ENCODE measurements at places on chromosomes 13 and 19. TPM values are rescaled to one million over a fixed set of nuclear protein-coding genes. Genes with fewer than 3 reads are reported as not detected.

GRCh38 chr19:15195371-15196334 lies 5.1 kb downstream of the NOTCH3 start:
- DNase-seq: peak; percentile 67

DNA sequence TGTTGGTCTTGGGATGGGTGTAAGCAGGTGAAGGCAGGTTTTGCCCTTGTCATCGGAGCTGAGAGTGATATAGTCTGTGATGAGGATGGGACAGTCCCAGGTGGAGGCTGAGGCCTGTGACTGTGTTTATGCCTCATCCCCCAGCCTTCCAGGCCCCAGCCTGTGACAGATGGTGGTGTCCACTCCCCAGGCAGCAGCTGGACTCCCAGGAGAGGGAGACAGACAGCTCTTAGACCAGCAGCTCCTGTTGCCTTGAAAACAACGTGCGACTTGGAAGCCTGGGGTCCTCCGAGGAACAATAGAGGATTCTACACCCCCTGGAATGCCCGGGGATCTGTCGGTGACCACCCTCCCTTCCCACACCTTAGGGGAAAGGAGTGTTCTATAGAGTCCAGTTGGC lies 63.8 kb downstream of the CHST8 start:
- DNase-seq: no peak

- no peak for DNase-seq
These were observed 70.6 kb downstream of the FGF9 start for GRCh38 chr13:21741396-21741979.

DNA sequence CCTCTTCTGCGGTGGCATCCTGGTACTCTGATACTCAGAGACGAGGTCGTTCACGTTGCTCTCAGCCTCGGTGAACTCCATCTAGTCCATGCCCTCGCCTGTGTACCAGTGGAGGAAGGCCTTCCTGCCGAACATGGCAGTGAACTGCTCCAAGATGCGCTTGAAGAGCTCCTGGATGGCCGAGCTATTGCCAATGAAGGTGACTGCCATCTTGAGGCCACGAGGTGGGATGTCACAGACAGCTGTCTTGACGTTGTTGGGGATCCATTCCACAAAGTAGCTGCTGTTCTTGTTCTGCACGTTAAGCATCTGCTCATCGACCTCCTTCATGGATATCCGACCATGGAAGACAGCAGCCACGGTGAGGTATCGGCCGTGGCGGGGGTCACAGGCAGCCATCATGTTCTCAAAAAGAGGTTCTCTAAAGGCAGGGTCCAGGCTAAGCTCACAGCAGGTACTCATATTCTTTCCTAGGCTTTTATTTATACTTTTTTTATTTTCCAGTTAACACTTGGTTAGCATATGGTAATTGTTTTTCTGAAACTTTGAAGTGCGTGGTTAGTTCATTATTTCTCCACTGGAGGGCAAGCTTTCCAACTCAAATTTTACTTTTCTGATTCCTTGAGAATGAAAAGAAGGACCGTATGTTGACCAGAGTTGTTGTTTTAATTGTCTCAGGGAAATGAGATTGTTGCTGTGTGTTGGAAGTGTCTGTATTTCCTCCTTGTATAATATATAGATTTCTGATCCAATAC lies 72.4 kb upstream of the RGCC start:
- DNase-seq: no peak

DNA sequence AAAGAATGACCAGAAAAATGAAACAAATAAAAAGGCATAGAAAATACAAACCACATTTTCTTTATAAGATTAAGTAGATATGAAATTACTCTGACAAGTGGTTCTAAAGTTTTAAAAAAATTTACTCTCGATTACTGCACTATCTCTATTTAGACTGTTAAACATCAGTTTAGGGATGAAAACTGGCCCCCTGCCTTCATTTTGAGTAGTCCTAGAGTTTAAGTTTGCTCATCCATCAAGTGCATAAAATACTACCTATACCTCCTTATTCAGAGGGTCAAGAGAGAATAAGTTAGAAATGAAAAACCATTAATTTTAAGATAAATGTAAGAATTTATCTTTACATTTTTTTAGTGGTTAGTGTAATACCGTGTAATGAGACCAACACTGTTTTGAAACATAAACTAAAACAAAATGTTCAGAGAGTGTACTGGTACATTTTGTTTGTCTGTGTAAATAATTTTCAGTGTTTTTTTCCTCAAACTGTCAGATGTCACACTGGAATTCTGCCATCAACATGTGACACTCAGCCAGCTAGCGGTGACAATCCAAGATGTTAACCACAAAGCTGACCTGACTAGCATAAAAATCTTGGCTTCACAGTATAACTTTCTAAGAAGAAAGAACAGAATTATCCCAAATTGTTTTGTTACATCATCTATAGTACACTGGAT lies 184.8 kb upstream of the PCDH20 start:
- no peak for DNase-seq

DNA sequence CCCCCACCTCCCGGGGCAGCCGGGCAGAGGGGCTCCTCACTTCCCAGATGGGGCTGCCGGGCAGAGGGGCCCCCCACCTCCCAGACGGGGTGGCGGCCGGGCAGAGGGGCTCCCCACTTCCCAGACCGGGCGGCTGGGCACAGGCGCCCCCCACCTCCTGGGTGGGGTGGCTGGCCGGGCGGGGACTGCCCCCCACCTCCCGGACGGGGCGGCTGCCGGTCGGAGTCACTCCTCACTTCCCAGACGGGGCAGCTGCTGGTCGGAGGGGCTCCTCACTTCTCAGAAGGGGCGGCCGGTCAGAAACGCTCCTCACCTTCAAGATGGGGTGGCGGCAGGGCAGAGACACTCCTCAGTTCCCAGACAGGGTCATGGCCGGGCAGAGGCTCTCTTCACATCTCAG lies 43.9 kb downstream of the ZNF730 start:
- no peak for DNase-seq

DNA sequence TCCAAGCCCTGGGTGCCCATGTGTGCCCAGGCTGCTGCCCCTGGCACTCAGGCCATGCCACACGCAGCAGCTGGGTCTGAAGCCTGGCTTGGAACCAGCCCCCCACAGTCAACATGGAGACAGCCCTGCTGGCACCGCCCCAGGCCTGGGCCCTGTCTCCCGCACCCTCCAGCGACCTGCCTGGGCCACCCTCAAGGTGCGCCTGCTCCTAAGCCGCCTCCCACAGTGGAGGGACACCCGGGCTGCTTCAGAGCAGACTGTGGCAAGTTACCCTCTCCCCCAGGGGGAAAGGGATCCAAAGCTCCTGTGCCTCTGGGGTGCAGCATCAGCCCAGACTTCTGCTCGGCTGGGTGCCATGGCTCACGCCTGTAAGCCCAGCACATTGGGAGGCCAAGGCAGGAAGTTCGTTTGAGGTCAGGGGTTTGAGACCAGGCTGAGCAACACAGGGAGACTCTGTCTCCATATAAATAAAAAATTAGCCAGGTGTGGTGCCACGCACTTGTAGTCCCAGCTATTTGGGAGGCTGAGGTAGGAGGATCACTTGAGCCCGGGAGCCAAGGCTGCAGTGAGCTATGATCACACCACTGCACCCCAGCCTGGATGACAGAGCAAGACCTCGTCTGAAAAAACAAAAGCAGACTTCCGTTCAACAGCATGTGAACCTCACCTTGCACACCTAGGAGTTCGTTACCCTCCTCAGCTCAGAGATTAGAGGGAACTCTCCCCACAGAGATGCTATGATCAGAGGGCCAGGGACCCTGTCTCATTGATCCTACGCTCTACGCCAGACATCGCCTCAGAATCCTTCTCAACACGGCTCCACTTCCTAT lies 15.6 kb downstream of the ELL start:
- peak; percentile 48 for DNase-seq

DNA sequence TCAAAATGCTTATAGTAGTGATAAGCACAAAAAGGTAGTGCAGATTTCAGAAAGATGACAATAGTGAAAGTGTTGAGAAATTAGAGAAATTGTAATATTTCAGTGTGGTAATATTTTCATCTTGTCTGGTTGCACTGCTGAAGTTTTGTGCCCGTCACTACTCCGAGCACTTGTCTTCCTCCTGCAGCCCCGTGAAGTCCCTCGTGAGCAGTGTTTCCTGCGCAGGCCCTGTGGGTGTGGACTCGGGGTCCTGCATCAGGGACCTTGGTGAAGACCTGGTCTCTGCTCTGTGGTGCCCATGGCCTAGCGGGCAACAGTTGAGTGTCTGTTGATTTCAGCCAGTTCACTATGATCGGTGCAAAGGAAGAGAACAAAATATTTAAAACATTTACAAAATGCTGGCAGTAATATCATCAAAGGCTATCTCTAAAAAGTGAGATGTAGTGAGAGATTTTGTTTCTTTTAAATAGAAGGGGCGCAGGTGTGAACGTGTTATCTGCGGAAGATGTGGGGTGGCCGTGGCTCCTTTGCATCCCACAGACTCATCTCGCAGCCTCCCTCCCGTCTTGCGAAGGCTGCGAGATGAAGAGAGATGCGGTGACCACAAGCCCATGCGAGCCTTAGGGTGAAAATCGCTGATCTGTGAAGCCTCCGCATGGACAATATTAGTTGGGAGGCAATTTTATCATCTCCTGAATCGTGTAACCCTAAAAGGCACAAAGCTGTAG lies 27.7 kb upstream of the DCUN1D2 start:
- no peak for DNase-seq

DNA sequence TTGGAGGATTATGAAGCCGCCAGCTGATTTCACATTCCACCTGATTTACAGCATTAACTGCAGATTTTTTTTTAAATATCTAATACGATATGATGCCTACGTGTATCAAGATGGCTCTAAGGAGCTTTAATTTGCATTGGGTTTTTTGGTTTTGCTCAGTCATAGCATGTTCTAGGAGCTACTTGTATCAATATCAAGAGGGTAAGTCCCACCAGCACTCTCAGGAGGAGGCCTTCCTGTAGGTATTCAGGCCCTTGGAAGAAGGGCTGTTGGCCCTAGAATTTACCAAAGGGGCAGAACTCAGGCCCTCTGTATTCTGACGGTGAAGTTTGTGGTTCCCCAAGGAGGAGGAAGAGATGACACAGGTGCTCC lies 97.2 kb upstream of the IPO5 start:
- no peak for DNase-seq

DNA sequence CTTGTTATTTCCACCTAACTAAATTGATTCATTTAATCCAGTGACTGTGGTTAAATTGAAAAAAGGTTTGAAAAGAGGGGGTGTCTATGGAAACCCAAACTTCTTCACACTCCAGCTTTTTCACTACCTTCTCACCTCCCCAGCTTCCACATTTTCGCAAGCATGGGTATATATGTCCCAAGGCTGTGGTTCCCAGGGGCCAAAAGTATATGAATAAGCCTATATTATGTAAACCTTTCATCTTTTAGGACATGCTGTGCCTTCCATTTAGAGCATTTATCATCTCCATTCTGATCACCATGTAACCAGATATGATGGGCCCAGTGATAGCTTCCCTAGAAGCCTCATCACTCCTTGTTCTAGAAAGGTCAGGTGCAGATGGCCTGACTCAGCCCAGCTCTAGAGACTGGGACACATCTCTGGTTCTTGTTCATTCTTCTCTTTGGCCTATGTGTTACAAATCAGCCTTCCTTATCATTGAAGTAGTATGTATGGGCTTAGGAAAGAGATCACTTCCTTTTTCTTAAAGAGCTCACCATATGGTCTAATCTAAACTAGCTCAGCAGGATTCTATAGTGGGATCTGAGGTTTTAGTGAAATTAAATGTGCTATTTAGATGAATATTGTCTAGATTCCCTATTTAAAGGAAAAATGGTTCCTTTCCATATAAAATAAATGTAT lies 19.5 kb upstream of the ARL11 start:
- no peak for DNase-seq

GRCh38 chr19:55901369-55902079 lies 30.6 kb downstream of the NLRP13 start:
- DNase-seq: no peak

DNA sequence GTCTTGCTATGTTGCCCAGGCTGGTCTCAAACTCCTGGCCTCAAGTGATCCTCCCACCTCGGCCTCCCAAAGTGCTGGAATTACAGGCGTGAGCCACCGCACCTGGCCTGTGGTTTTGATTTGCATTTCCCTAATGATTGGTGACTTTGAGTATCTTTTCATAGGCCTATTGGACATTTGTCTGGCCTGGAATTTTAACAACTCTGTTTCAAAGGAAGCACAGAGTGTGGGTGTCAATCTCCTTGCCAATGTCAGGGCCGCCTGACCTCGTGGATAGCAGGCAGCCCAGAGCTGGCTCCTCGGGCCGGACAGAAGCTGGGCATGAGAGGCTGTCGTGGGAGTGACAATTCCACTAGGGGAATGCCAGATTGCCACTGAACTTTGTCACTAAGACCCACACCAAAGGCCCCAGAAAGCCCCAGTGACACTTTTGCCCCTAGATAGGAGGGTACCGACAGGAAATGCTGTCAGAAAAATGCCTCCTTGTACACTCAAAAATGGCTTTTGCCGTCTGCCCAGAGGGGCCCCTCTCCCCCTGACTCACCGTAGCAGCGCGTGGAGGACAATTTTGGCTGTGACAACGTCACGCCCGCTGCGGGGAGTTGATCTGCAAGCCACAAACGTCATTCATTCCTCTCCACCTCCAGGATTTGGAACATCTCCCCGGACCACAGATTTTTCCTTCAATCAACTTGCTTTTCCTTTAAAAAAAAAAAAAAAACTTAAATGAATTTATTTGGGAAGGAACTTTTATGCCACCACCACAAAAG lies 11.7 kb upstream of the ADGRE5 start:
- no peak for DNase-seq

DNA sequence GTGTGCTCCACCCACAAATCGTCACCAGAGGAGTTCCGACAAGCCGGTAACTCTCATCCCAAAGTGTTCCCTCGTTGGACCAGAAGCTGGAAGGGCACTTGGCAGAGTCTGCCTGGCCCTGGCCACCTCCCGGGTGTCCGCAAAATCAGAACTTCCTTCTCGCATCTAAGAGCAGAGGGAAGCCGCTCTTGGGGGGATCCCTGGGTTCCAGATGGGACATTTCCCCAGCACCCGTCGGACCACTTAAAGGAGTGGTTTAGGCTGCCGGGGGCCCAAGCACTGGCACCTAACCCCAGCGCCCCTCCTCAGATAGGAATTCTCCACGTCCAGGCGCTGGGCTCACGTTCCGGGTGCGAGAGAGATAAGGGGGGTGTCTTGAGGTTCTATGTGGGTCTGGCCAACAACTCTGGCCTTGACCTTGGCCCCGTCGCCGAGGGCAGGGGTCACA lies 857 bp upstream of the MAP2K7 start:
- no peak for DNase-seq

LRRC63 gene
- not detected for total RNA-seq

ERICH6B gene
- total RNA-seq: not detected

SELENOV gene
- total RNA-seq: not detected

IGFL3 gene
- not detected for total RNA-seq

KL gene
- total RNA-seq: 1.4 TPM

NLRP5 gene
- total RNA-seq: not detected

KLK12 gene
- total RNA-seq: not detected

FFAR2 gene
- total RNA-seq: 0.81 TPM

ZNF606 gene
- 10.1 TPM for total RNA-seq

Measured in heart right ventricle (tissue), 16 donors.